ENCODE measurements at places on chromosomes 7 and 10.
A peak's percentile ranks its signal among the peaks of the same experiment; 100 is the strongest.

GRCh38 chr7:138876326-138876725, 78.3 kb upstream of the ATP6V0A4 start:
- DNase-seq = no peak

DNA sequence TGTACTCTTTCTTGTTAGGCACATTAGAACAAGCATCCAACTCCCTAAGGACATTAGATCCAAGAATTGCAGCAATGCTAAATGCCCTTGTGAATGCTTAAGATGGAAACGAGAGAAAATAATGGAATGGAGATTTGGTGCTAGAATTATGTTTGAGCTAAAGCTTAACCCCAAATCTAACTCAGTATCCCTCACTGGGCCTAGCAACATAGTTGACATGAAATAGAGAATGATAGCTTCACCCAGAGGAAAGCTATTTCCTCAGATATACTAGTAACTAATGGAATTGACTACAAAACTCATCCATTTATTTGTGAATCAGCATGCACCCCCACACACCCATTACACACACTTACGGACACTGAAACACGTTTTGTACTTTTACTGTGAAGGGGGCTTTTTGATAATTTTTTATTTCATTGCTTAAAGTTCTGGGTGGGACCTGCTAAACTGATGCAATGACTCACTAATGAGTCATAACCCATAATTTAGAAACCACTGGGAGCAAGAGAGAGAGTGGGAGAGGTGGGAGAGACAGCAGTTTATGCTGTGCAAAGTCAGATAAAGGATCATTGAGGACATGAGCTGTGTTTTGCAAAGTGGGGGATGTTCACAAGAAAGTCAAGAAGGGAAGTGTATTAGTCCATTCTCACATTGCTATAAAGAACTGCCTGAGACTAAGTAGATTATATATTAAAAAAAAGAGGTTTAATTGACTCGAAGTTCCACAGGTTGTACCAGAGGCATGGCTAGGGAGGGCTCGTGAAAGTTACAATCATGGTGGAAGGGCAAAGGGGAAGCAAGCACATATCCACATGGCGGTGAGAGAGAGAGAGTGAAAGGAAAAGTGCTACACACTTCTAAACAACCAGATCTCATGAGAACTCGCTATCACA, 382.7 kb downstream of the SFMBT2 start:
- peak; percentile 64 for DNase-seq

DNA sequence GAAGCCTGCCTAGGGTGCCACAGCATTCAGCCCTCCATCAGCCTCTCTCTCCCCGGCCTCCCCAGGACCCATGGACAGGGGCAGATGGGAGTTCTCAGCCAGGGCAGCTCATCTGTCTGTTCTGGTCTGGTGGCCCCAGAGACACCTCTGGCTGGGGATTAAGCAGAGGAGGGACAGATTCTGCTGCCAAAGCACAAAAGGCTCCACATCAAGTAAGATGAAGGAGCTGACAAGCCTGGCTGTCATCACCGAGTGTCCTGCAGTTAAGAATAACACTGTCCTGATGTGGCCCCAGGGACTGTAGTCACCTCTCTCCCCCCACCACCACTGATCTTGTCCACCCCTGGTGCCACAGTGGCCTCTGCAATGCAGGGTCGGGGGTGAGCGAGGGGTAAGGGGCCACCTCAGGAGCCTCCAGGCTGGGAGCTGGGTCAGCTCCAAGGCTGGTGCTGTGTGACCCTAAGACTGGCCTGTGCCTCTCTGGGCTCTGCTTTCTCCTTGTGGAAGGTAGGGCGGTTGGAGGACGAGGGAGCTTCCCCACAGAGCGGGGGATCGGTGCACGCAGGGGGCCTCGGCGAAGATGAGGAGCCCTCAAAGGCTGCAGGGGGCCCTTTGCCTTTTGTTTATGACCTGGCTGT, 18.7 kb downstream of the C10orf105 start:
- DNase-seq = no peak

DNA sequence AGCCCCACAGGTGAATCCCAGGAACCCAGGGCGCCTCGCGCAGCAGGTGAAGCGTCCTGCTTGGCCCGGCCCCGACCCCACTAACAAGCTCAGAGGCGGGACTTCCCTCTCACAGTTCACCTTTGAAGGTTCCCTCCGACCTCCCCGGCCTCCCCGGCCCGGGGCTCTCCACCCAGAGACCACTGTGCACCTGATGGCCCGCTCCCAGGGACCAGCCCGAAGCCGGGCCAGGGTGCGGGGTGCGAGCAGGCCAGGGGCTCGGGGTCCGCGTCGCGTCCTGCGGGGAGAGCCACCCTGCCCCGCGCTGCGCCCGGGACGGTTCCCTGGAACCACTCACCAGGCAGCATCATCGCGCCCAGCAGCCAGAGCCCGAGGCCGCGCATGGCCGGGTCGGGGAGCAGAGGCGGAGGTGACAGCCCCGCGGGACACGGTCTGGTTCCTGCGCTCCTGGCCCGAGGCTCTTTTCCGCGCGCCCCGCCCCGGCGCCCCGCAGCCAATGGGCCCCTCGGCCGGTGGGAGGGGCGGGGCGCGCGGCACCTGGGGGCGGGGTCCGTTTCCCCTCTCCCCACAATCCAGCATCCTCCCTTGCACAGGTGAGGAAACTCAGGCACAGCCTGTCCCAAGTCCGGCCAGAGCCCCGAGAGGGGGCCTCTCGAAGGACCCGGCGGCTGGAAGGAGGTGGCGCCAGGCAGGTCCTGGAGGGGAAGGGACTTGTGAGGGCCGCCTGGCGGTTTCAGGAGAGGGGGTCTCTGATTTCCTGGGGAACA, at the start of gene ADAM8:
Gene ADAM8, minus strand, starts transcription at position 434 of the 767 bp plus-strand sequence. Its CDS starts 51 bp downstream, at position 383.
- DNase-seq = no peak

DNA sequence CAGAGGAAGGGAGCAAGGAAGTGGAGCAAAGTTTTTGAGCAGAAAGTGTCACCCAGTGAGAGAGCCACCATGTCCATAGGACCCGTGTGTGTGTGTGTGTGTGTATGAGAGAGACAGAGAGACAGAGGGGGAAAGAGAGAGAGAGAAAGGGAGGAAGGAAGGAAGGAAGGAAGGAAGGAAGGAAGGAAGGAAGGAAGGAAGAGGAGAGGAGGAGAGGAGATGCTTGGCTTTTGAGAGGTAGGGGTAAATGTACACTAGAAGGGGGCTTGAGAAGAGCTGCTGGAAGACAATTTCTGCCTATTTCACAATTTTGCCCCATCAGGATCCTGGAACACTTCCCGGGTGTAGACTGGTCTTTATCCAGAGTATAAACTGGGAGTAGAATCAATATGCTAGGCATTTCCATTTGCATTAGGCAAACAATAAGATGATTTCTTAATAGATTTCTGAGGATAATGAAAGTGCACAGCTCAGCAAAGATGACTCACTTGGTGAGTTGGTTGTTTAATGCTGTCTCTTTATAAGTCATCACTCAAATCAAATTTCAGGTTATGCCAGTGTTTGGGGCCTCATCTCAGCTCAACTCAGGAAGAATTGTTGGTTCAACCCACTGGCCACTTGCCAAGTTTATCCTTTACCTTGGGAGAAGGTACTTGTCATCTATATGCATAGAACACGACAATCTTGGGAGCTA, 70.0 kb upstream of the FAM13C start:
- DNase-seq = peak; percentile 40

- peak; percentile 73 for DNase-seq
Measured at GRCh38 chr7:37901236-37901827, 15.3 kb downstream of the SFRP4 start.

DNA sequence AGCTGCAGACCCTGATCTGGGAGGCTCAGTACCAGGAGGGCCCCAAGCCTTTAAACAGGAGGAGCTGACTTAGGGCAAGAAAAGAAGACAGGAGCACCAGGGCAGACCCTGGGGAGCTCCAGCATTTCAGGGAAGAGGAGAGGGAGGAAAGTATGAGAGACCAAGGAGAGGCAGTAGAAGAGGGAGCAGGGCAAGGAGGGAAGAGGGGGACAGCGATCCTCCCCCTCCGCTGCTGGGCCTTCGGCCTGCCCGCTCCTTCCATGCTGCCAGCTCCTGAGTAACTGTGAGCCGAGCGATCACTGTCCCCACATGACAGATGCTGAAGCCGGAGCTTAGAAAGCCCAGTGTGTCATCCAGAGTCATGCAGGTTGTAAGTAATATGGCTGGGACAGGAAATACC, 65.9 kb downstream of the ALOX5 start:
- DNase-seq = no peak

GRCh38 chr10:63582690-63583089, 61.5 kb downstream of the REEP3 start:
- no peak for DNase-seq

DNA sequence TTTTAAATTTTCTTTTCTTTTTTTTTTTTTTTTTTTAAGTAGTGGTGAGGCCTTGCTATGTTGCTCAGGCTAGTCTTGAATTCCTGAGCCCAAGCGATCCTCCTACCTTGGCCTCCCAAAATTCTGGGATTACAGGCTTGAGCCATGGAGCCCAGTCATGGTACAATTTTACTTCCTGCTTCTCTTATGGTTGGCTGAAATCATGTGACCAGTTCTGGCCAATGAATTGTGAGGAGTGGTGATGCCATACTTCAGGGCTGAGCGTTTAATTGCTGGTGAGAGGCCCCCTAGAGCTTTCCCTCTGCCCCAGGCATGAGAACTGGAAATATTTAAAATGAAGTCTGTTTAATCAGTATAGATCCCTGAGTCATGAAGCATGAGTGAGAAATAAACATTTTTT, 22.2 kb upstream of the BAIAP2L1 start:
- peak; percentile 19 for DNase-seq

- no peak for DNase-seq
Measured at GRCh38 chr7:132214452-132214851, 361.8 kb downstream of the PLXNA4 start.

- peak; percentile 24 for DNase-seq
Measured at GRCh38 chr10:86402283-86402941, 35.8 kb upstream of the GRID1 start.

DNA sequence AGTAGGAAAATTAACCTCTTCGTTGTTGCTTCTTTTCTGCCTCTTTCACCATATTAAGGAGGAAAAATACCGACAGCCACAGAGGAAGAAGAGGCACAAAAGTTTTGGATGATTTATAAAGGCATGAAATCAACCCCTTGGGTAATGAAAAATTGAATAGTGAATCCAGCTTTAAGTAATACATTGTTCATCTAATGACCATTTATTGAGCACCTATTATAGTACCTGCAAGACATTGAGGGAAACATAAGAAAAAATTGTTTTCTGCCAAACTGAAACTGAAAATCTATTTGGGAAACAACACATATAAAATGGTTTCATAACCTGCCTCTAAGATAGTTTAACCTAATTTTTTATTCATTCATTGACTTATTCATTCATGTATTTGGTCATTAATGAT, 8.2 kb downstream of the ECHDC3 start:
- DNase-seq = no peak

DNA sequence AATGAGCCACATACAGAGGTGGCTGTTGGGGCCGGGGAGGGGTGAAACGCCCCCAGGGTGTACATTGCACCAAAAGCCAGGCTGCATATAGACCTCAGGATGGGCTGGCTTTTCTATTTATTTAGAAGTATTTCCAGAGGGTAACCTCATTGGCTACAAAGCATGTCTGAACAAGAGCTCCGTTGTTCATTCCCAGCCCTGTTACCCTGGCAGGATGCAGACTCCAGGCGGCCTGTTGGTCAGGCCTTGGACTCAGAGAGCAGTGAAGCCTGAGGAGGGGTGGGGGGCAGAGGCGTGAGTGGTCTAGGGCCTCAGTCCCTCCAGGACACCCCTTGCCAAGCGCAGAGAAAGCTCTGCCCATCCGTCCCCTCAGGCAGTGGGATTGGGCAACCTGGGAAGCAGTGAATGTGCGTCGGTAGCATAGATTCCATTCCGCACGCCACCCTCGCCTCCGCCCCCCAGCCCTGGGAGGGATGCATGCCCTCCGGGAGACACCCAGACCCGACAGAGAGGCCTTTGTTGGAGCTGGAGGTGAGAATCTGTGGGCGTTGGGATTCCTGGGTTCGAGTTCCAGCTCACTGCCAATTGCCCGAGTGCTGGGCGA, 41.9 kb downstream of the TCF7L2 start:
- DNase-seq = no peak

GRCh38 chr7:73648593-73649332, 18.9 kb upstream of the VPS37D start:
- no peak for DNase-seq

- peak; percentile 82 for DNase-seq
Measured at GRCh38 chr10:3330663-3331062, 158.1 kb upstream of the PITRM1 start.

DNA sequence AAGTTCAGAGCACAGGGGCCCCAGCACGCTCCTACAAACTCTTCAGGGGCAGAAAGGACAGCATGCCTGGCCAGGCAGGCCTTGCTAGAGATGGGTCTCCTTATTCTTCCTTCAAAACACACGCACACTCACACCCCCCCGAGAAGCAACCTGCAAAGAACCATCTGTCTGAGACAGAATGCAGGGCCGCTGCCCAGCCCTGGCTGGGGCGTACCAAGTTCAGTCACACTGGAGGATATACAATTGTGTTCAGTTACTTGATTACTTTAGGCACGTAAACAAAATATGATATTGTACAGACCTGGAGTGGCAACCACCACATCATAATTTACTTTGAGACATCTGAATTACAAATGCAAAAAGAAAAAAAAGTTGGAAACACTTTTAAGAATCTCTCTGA, 5.7 kb downstream of the FAM53B start:
- no peak for DNase-seq

GRCh38 chr7:157347217-157347904, 10.6 kb downstream of the DNAJB6 start:
- DNase-seq = peak; percentile 89
